HFFc6 (cell line): ENCODE measurements at places on chromosomes 3 and 15.
A peak's percentile ranks its signal among the peaks of the same experiment; 100 is the strongest.

- DNase-seq: no peak
These were observed 284.8 kb downstream of the TUSC7 start for GRCh38 chr3:116994351-116994879.

DNA sequence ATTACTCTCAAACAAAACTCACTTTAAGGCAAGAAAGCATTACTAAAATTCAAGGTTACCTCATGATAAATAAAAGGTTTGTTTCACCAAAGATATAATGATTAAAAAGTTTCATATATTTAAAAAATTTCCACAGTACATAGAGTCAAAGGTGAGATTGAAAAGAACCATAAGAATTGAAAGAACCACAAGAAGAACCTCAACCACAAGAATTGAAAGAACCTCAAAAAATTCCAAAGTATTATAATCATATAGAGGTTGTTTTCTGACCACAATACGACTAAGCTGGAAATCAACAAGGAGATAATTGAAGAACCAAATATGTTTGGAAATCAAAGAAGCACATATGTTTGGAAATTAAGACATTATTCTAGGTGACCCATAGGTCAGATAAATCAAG is 52.7 kb downstream of the SLC25A36 start:
- DNase-seq: no peak

DNA sequence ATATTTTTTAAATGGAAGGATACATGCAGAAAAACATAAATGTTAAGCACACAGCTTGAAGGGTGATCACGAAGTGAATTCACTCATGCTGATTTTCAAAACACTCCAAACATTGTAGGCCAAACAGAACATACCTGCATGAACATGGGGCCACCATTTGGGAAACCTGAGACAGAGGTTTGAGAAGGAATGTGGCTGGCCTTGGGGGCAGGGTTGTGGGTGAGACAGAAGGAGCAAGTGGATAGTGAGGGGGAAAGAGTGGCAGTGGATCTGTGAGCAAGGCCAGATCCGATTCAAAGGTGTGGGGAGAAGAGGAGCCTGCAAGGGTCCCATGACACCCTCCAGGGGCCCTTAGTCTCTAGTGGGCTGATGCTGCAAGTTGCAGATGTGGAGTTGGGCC is 94.9 kb downstream of the HMG20A start:
- DNase-seq: no peak

- DNase-seq: no peak
These were observed 112.4 kb upstream of the BHLHE40 start for GRCh38 chr3:4866866-4867265.

DNA sequence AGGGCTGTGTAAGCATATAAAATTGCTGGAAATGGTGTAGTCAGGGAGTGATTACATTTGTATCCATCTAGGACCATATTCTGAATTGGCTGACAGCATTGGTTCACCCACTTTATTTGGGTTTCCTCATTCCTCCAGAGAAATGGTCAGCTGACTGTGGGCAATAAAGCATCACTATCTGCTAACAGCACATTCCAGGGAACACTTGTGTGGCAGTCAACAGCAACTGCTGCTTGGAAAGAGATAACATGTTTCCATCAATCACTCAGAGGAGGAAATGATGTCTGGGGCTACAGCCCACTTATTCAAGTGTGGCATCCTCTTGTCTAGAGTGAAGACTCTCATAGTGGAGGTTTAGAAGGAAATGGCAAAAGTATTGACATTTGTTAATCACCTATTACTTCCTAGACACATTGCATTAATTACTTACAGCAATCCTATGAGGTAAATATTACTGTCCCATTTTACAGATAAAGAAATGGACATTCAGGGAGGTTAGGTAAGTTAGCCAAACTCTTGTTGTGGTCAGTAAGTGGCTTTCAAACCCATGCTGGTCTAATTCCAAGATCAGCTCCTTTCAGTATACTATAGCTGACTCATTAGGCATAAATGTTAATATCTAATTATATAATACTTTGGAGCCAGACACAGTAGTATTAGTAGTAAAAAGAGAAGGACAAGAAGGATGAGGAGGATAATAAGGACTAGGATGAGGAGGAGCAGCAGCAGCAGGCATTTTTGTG is 247.8 kb downstream of the ALCAM start:
- DNase-seq: peak; percentile 19

DNA sequence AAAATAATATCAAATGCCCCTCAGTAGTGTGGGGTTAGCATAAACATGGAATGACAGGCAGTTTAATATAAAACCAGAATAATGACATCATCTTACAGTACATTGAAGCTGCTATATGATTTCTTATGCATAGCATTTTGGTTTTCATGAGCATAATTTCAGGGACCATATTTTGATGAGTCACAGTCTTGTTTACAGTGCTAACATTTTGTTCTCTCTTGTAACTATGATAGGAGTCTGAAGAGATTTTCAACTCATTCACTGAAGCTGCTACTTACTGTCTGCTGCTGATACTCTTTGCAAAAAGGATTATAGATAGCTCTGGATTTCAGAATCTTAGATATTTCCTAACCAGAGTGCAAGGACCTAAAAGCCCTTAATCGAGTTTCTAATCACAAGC is 92.6 kb upstream of the CCDC54 start:
- peak; percentile 20 for DNase-seq

DNA sequence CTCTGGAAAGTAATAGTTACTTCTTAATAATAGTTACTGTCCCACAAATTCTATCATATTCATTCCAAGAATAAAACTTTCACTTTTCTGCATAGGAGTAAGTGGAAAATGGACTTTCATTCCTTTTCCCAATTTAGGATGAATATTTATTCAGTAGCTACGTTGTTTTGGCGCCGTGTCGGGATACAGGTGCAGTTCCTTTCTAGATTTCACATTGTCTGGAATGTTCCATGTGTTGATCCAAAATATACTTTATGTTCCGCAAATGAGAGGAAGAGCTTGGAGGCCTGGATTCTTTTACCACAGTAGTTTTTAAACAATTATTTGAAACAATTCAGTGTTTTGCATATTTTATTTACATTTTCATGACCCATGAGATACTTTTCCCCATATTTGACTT is 22.8 kb upstream of the PPARG start:
- DNase-seq: no peak

DNA sequence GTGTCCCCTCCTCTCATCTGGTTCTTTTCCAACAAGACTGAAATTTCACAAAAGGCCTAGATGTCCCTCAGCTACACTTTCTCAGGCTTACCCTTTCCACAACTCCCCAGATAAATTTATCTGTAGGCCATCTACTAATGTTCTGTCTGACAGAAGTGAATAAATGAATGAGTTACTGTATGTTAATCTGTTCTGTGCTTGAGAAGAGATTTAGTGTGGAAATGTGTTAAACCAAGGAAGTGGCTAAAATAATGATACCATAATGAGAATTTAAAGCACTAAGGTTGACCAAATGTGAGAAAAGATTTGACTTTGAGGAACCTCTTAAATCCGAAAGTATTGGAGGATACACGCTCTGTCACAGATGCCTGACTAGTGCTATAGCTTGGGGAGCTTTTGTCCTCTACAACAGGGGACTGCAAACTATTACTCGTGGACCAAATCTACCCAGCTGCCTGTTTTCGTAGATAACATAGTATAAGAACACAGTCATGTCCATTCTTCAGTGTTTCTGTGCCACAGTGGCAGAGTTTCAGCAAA is 74.8 kb upstream of the P2RY1 start:
- no peak for DNase-seq

- no peak for DNase-seq
These were observed 7.2 kb upstream of the STAC start for GRCh38 chr3:36373084-36373483.

DNA sequence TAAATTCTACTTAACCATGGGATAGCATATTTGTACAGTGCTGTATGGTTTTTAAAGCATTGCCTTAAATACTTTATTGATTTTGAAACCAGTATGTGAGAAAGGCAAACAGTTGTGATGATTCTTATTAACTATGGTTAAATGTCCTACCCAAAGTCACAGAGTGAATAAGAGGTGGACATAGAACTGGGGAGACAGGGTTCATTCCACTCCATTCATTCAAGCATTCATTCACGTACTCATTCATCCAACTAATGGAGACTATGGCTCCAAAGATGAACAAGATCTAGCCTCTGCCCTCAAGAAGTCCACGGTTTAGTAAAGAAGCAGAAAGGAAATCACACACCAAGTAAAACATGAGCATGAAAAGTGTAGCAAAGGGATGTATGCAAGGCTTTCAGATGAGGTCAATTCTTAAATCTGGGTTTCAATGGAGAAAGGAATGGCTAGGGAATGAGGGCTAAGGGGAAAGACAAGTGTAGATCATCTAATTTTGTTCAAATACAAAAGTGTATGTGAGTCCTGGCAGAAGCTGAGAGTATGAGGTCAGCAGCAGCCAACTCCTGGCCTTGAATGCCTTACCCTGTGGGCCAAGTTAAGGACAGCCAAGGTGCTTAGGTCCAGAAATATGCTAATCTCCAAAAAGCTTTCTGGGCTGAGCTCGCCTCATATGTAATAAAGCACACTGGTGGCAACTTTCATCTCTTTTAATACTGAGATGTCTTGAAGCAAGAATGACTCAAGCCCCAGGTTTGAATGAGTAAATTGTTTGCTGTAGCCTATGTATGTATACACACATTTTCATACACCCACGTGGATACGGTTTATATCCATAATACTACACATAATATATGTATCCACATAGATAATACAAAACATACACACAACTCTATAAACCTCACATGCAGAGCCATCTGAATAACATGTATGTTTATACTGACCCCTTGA is 4.3 kb downstream of the TNIK start:
- DNase-seq: no peak

DNA sequence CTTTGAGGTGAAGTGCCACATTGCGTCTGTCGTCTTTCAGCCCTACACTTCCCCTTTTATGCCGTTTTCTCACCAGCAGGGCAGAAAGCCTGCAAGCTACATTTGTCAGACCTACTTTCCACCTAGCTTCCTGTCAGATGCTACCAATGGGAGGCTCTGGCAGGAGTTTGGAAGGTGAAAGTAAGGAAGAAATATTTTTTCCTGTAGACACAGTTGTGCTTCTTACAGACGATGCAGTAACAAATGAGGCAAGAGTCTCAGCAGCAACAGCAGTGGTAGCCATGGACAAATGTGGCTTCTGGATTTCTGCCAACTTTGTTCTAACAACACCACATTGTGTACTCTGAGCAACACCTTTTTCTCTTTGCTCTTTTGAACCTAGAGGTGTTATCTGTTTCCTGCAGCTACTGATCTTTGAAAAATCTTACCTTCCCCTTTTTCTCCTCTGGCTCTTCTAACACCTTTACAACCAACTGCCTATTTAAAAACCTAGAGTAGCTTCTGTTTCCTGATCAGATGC is 70.6 kb upstream of the STT3B start:
- no peak for DNase-seq

- DNase-seq: no peak
These were observed 329.5 kb downstream of the GABRB3 start for GRCh38 chr15:26443321-26443720.

DNA sequence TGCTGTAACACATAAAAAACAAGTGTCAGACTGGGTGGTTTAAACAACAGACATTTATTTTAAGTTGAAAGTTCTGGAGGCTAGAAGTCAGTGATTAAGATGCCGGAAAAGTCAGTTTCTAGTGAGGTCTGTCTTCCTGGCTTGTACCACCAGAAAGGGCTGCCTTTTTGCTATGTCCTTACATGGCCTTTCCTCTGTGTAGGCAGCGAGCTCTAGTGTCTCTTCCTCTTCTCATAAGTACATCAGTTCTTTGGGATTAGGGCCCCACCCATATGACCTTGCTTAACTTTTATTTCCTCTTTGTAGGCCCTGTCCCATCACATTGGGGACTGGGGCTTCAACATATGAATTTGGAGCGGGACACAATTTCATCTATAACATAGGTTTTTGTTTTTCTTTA is 128.0 kb downstream of the BBX start:
- no peak for DNase-seq

DNA sequence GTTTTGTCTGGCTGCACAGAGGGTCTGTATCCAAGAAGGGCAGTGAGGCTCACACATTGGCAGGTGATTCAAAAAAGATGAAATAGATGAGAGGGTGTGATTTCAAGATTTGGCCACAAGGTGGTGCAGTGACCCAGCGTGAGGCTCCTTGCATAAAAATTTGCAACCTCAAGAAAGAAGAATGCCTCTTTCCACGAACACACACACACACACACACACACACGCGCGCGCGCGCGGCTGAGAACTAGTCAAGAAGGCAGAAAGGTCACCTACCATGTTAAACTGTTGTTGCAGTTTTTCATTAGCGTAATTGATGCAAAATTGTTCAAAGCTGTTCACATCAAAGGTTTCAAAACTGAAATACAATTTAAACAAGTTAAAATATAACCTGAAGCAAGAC is 39.2 kb downstream of the MYO5C start:
- peak; percentile 69 for DNase-seq

GRCh38 chr15:64460724-64461720 is 644 bp downstream of the ZNF609 start:
- peak; percentile 85 for DNase-seq

DNA sequence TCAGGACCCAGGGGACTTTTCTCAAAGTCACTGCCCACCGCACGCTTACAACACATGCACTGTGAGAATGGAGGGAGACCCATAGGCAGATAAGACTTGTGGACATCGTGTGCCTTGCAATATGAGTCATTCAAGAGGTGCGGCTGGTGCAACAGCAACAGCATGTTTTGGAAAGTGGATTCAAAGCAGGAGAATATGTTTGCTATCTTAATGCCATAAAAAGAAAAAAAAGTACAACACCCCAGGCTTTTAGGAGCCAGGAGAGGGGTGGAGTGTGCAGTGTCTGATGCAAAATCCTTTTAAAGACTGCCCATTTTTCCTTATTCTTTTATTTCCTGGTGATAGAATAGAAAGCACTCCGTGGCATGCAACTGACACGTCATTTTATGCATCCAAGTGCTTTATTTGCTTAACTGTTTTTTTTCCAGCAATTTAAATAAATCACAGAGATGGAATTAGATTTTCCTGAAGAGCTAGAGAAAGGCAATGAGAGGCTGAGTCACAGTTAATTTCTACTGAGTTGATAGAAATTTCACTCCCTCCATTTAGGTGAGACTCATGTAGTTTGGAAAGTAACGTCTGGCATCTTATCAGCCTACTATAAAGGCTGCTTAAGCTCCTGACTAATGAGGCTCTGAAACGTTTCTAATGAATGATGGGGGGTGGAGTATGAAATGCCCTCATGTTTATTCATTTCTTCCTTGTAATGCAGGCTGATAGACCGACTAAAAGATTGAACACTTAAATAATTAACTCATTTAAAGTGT is 96.4 kb downstream of the NSUN3 start:
- DNase-seq: peak; percentile 19

GRCh38 chr3:31839144-31839917 is 141.7 kb downstream of the OSBPL10 start:
- no peak for DNase-seq

GRCh38 chr3:126925411-126926171 is 57.3 kb upstream of the PLXNA1 start:
- no peak for DNase-seq

DNA sequence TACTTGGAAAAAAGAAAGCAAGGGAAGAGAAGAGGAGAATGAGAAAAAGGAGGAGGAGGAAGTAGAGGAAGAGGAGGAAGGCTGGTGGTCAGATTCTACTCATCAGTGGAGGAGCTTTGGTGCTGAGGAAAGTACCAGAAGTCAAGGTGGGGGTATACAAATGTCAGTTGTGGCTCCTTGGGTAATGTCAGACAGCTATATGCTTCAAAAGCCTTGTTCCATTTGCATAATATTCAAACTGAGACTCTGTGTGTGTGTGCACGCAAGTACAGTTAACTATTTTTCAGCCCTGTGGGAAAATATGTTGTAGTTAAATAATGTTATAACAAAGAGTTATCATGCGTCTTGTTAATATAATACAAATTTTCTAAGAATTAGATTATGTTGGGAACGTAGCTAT is 609.7 kb downstream of the PDCD6IP start:
- DNase-seq: no peak

- DNase-seq: no peak
These were observed 62.5 kb downstream of the SFMBT1 start for GRCh38 chr3:52983336-52983807.
